AG09309 (cell line): ENCODE measurements at places on chromosomes 2 and 18.

DNA sequence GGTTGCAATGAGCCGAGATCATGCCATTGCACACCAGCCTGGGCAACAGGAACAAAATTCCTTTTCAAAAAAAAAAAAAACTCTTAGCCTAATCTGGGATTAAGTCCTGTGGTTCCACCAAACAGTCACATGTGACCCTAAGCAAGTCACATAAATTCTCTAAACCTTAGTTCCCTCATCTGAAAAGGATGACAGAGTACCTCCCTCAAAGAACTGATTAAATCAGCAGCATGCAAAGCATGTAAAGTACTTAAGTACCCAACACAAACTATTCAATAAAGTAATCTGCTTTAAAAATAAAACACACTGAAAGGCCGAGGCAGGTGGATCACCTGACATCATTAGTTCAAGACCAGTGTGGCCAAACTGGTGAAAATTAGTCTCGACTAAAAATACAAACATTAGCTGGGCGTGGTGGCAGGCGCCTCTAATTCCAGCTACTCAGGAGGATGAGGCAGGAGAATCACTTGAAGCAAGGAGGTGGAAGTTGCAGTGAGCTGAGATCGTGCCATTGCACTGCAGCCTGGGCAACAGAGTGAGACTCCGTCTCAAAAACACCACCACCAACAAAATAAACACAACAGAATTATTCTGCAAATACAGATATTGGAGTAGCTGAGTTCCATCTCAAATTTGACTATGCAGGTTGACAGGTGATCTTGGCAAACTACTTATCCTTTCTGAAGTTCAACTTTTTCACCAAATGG lies 7.0 kb downstream of the USP34 start:
- DNase-seq: no peak

DNA sequence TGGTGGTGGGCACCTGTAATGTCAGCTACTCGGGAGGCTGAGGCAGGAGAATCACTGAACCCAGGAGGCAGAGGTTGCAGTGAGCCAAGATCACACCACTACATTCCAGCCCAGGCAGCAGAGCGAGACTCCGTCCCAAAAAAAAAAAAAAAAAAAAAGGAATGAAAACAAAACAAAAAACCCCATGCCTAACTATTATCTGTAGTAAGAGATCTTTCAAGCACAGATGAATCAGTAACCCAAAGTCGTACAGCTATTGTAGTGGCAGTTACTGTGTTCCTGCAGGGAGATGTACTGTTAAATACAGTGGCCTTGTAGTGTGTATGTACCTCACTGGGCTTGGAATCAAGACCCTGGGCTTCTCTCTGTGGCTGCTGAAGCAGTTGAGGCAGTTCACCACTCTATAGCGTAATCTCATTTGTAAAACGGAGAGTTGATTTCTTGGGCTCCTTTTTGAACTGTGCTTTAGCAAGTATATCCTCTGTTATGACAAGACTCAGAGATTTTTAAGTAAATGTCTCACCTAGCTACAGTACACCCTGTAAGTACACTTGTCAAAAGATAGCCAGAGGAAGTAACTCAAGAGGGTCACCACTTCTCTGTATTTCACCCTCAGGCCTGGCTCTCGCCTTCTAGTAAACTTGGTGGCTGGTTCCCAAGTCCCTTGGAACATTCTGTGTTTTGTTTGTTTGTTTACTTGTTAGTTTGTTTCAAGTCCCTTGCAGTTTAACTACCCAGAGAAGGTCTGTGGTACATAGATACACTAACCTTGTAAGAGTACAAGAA lies 109.6 kb upstream of the FOSL2 start:
- no peak for DNase-seq

GRCh38 chr2:3454802-3455201 lies 64.5 kb downstream of the ADI1 start:
- DNase-seq: no peak

GRCh38 chr2:144443837-144444817 lies 75.8 kb downstream of the ZEB2 start:
- no peak for DNase-seq

DNA sequence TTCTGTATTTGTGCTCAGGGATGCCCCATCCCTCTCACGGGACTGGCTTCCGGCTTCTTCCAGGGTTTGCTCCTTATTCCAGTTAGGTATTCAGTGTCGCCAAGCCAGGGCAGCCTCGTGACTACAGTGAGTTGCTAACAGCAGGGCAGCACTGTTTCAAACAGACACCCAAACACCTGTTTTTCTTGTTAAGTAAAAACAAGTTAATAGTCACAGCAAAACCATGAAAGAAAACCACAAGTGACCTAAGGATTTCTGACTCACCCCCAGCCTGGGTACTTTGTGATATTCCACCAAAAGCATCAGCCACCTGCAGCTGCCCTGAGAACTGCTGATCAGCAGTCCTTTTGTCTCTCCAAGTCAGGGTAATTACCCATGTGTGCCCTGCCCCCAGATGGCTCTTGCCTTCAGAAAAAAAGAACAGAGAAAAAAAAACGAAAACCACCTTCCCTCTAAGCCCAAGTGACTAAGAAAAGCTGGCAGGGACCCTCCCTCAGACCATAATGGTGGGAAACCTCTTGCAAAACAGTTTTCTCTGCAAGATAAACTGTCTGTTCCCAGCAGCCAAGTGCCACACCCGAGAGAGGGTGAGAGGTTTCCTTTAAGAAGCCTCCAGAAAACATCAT lies 178.2 kb downstream of the ANAPC1 start:
- no peak for DNase-seq

DNA sequence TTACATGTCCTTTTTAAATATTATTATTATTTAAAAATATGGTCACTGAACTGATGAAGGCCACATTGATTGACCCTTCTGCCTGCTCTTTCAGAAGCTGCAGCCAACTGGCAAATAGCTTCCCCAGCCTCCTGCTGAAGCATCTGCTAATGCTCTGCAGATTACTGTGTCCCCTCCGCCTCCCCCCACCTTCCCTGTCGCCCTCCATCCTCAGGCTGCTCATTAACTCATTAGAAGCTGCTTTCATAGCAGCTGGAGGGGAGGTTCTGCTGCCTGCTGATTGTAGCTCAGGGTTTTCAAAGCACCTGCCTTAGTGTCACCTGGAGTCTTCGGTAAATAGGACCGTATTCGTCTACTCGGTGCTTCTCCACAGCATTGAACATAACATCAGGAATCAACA lies 24.8 kb upstream of the LMAN1 start:
- DNase-seq: no peak

DNA sequence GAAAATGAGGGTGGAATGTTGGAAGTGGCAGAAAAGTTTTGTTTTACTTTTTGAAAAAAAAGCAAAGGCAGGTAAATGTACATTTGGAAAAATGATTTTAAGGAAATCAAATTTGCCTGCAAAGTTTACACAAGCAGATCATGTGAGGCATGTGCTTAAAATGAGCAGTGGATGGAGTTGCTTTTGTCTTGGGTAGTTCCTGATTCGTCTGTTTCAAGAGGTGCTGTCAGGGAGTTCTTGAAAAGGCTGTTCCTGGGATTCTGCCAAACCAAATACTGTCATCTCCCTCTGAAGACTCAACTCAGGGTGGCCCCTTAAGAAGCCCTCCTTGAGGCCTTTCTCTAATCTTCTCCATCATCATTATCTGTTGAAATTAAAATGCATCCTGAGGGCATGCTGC lies 59.0 kb downstream of the TACR1 start:
- DNase-seq: no peak

DNA sequence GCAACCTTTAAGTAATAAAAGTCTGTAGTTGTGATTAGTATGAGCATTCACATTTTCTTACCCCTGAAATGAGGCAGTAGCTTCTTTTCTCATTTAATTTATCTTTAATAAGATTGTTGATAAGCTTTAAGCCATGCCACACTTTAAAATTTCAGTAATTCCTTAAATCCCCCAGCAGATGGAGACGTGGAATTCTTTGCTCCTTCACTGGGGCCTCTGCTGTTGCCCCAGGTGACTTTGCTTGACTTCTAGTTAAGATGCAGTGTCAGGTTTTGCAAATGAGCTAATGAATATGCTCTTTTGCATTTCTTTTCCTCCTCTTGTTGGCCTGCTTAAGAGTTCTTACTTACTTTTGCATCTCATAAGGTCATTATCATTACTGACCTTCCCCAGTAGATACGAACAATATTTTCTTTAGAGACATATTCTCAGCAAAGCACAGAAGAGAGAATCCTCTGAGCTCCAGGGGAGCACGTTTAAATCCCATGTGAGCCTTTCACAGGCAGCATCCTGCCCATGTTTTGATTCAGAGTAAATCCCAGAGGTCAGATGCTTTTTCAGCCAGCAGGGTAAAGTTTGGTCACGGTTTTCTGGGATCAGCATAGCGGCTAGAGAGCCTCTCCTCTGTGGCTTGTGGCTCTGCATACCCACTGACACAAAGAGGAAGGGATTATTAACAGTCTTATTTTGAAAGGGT lies 222.9 kb downstream of the PTPRM start:
- DNase-seq: peak; percentile 5
